ENCODE measurements at places on chromosomes 12 and 14. TPM values are rescaled to one million over a fixed set of nuclear protein-coding genes. Genes with fewer than 3 reads are reported as not detected.

- DNase-seq, result no peak
Observed at GRCh38 chr12:101951002-101951670, 73.8 kb downstream of the DRAM1 start.

- peak; percentile 83 for DNase-seq
Observed at GRCh38 chr12:122072031-122072970, 6.3 kb upstream of the MLXIP start.

DNA sequence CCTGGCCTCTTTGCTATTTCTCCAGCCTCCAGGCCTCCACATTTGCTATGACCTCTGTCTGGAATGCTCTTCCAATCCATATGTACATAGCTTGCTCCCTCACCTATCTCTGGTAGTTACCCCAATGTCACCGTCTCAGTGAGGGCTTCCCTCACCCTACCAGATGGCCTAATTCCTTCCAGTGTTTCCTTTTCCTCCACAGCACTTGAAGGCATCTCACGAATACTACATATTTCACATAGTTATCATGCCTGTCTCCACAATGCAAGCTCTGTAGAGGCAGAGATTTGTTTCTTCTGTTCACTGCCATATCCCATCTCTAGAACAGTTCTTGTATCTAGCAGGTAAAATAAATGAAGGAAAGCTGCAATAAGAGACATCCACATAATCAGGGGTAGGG lies 21.3 kb upstream of the HSP90B1 start:
- no peak for DNase-seq

- no peak for DNase-seq
Observed at GRCh38 chr12:12954878-12955625, 3.1 kb upstream of the GPRC5D start.

GRCh38 chr14:70755655-70756054 lies 53.7 kb downstream of the MAP3K9 start:
- no peak for DNase-seq

DNA sequence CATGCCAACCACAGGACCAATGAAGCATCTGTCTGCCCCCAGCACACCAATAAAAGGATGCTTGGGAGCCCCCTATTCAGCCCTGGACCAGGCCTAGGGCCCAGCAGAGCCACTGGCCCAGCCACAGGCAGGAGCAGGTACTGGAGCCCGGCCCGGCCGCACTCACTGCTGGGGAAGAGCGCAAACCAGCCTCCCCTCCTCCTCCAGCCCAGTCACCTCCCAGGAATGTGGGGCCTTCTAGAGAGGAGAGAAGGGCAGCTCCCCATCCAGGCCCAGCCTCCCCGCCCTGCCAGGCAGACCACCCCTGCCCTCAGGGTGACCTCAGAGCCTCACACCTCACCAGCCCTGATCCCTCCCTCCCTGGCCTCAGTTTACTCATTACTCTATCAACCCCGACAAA lies 56.2 kb downstream of the CCNK start:
- DNase-seq, result no peak

DNA sequence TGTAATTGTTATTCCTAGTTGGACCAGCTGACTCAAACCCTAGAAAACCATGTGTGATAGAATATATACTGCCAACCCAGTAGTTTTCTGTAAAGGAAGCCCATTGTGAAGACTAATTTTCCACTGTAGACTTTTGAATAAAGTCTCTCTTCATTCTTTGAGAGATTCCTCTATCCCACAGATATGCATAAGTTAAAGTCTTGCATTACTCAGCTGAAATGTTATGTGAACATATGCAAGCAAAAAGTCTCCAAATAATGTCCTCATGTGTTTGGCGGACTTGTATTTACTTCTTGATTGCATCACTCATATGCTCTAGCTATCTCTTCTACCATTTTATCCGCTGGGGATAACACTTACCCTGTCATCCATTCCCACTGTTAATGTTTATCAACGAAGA lies 35.1 kb upstream of the OTOGL start:
- no peak for DNase-seq

GRCh38 chr14:23482823-23483148 lies 13.3 kb downstream of the NGDN start:
- no peak for DNase-seq

GRCh38 chr12:65593239-65593701 lies 231.0 kb upstream of the HMGA2 start:
- no peak for DNase-seq

- DNase-seq, result no peak
Observed at GRCh38 chr14:61582815-61583214, 112.5 kb upstream of the HIF1A start.

- no peak for DNase-seq
Observed at GRCh38 chr14:101062065-101062450, 158.5 kb upstream of the RTL1 start.

- no peak for DNase-seq
Observed at GRCh38 chr12:13046964-13047363, 2.8 kb downstream of the FAM234B start.

- no peak for DNase-seq
Observed at GRCh38 chr12:88884600-88884999, 304.3 kb upstream of the KITLG start.

DNA sequence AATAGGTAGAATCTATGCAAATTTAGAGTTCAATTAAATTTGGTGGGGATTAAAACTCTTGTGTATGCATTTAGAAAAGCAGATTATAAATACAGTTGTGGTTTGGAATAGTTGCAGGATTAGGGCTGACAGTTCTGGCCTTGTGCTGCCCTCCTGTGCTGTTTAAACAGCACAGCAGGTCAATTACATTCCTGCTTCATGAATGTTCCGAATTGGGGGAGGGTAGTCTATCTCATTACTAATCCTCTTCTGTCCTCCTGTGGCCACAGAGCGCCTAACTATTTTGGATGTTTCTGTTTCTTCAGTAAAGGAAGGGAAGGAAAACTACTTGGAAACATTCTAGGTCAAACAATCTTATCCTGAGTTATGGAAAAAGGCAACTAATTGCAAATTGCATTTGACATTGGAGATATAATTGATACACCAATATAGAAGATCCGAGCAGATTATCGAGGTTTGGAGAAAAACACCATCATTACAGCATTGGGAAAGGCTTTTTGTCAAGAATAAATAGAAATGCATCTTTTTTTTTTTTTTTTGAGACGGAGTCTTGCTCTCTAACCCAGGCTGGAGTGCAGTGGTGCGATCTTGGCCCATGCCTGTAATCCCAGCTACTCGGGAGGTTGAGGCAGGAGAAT lies 8.7 kb upstream of the GPR19 start:
- DNase-seq, result peak; percentile 78

DNA sequence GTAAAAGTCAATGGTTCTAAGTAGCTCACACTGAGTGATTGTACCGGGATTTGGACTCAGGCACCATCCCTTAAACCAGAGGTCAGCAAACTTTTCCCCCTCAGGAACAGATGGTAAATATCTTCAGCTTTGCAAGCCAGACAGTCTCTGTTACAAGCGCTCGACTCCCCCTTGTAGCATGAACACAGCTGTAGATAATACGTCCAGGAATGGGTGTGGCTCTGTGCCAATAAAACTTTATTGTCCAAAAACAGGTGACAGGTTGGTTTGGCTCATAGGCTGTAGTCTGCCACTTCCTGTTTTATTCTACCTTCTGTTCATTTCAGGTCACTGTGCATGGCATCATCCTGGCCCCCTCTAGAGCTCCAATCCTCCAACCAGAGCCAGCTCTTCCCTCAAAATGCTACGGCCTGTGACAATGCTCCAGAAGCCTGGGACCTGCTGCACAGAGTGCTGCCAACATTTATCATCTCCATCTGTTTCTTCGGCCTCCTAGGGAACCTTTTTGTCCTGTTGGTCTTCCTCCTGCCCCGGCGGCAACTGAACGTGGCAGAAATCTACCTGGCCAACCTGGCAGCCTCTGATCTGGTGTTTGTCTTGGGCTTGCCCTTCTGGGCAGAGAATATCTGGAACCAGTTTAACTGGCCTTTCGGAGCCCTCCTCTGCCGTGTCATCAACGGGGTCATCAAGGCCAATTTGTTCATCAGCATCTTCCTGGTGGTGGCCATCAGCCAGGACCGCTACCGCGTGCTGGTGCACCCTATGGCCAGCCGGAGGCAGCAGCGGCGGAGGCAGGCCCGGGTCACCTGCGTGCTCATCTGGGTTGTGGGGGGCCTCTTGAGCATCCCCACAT lies 7.6 kb downstream of the BDKRB1 start:
- no peak for DNase-seq

GRCh38 chr12:132806857-132807256 lies 21.8 kb downstream of the GOLGA3 start:
- DNase-seq, result no peak

GRCh38 chr12:112314981-112315380 lies 67.2 kb downstream of the HECTD4 start:
- no peak for DNase-seq

DNA sequence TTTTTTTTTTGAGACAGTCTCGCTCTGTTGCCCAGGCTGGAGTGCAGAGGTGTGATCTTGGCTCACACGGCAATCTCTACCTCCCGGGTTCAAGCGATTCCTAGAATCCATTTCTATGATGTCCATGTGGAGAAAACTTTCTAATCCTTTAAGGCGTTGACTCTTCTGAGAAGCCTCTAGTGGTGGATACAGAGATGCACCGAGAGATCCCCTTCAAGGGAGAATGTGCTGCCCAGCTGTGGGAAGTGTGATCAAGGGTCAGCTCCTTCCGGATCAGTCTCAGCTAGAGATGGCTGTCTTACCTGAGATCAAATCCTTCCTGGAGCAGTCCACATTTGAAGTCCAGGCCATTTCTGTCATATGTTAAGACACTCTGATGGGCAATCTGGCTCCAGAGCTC lies 92.7 kb upstream of the HECTD1 start:
- no peak for DNase-seq

GRCh38 chr12:110501399-110501751 lies 536 bp downstream of the VPS29 start:
- DNase-seq, result peak; percentile 62

DNA sequence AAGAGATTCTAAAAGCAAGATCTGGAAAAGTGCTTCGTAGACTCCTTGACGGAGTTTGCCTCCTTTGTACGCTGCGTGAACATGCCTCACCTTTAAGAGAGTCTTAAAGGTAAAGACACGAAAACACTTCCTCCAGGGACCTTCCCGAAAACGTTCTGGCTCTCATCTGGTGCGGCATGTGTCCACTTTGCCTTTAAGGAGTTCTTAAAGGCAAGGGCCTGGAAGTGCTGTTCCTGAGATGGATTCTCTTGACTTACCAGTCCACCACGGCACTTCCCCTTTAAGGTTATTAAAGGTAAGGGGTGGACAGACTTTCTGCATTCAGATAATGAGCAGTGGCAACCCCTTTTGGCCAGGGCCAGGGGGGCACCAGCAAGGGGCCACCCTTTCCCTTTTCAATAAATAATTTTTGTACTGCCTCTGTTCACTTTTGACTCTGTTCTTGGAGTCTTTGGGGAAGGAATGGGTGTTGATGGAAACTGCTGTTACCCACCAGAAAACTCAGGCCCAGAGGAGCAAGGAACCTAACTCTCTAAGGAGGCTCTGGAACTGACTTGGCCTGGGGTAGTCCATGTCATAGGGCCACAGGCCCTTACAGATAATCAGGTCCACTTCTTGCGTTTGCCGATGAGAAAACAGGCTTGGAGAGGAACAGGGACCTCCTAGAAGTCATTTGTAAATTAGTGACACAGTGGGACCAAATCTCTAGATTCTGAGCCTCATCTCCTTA lies 4.4 kb downstream of the REM2 start:
- peak; percentile 81 for DNase-seq

The IL31 gene
- not detected for polyA plus RNA-seq

The JPH4 gene
- polyA plus RNA-seq, result 8.8 TPM

The IRF2BPL gene
- 10.9 TPM for polyA plus RNA-seq

The PLEKHG3 gene
- 5.1 TPM for polyA plus RNA-seq

The ATP23 gene
- 6.4 TPM for polyA plus RNA-seq

The PZP gene
- not detected for polyA plus RNA-seq

The ZFHX2 gene
- 0.77 TPM for polyA plus RNA-seq

The NINJ2 gene
- polyA plus RNA-seq, result 0.07 TPM

The GLS2 gene
- 2.1 TPM for polyA plus RNA-seq

The CMKLR1 gene
- polyA plus RNA-seq, result 0.31 TPM

The RDH16 gene
- polyA plus RNA-seq, result 0.12 TPM

The DTX1 gene
- polyA plus RNA-seq, result 0.72 TPM

The SRRM4 gene
- polyA plus RNA-seq, result 0.05 TPM

The RHOF gene
- polyA plus RNA-seq, result 5.0 TPM

The FGF6 gene
- not detected for polyA plus RNA-seq

The TMEM30B gene
- 0.15 TPM for polyA plus RNA-seq

The EXOC3L4 gene
- 0.21 TPM for polyA plus RNA-seq

The KRT72 gene
- polyA plus RNA-seq, result not detected

The FRMD6 gene
- 169 TPM for polyA plus RNA-seq

The NANOG gene
- polyA plus RNA-seq, result not detected

The RASSF8 gene
- polyA plus RNA-seq, result 17.9 TPM
